ENCODE measurements at places on chromosomes 6 and 20. TPM values are rescaled to one million over a fixed set of nuclear protein-coding genes. Genes with fewer than 3 reads are reported as not detected.
A peak's percentile ranks its signal among the peaks of the same experiment; 100 is the strongest.

- DNase-seq: no peak
These were observed 228.1 kb upstream of the RAB32 start for GRCh38 chr6:146315381-146316174.

GRCh38 chr6:77019081-77019480 is 444.2 kb downstream of the HTR1B start:
- no peak for DNase-seq

DNA sequence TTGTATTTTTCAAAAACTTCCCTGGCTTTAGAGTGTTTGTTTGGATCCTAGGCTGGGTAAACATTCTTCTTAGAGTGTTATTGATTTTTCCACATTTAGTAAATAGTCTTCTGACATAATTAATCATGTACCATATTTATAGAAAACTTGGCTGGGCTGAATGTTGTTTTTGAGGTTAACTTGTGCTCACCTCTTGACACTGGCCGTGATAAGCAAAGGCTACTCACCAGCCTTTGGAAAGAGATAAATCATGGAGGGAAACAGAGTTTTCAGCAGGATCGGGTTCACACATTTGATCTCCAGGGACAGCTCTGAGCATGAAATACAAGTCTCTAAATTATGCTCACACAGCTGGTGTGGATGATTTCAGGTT is 6.2 kb upstream of the CD93 start:
- DNase-seq: no peak

DNA sequence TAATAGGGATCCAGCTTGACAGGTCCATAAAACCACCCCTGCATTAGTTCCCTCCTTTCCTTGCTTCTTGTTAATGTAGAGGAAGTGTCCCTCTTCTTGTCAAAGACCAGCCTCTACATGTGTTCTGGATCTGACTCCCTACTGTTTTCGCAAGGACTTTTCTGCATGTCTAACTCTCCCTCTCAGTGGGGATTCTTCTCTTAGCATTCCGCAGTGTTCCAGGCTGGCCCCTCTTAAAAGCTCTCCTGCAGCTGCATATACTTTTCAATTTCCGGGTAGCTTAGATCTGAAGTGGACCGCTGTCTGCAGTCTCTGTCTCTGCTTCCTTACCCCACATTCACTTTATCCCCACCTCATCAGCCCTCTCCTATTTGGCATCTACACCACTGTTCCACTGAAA is 96.1 kb upstream of the MAN1A1 start:
- no peak for DNase-seq

BPIFA1 gene
- not detected for total RNA-seq

GRCh38 chr20:58629215-58629580 is 21.9 kb upstream of the STX16 start:
- DNase-seq: no peak

DNA sequence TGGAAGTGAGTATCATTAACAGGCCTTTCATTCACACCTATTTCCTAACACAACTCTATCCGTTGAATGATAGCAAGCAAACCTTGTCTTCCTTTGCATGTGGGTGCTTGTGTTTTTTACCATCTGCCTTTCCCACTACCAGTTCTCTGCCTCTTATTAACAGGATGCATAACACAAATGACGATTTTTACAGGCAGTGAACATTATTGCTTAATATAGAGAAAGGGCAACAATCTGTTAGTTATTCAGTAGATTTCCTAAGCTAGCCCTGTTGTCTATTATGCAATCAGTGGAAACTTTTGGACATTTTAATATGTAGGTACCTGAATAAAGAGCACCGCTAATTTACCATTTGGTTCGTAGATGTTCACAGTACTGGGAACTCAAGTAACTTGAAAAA is 348.8 kb upstream of the PLCB4 start:
- no peak for DNase-seq

GRCh38 chr6:2780102-2780737 is 15.0 kb downstream of the WRNIP1 start:
- no peak for DNase-seq

ZNF391 gene
- total RNA-seq: 4.4 TPM

DNA sequence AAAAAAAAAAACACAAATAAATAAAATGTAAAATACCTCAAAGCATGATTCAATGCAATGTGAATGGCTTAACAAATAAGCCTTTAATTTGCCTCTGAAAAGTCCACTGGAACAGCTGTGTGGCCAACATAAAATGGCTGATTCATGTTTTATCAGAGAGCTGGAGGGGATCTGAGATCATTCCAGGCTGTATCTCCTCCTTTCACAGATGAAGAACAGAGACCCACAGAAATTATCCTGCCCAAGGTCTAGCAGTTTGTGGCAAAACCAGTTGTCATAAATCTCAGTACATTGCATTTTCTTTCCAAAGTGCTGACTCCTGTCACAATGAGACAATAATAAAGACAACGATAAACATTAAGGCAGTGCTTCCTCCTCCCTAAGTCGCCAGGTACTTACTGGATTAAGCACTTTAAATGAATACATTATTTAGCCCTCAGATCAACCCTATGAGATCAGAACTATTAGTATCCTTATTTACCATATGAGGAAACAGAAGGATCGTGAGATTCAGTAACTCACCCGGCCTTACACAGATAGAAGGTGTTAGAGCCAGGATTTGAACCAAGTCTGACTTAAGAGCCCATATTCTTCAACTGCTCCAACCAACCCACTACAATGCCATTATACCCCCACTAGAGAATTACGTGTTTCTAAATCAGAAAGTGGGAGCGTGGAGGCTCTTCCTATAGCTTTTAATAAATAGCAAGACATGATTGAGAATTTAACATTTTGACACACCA is 118.3 kb downstream of the KIF13A start:
- no peak for DNase-seq

GRCh38 chr6:156585859-156586258 is 191.3 kb upstream of the ARID1B start:
- DNase-seq: no peak

- no peak for DNase-seq
These were observed 41.9 kb upstream of the SUPT3H start for GRCh38 chr6:45419571-45420082.

PTPRT gene
- not detected for total RNA-seq

DNA sequence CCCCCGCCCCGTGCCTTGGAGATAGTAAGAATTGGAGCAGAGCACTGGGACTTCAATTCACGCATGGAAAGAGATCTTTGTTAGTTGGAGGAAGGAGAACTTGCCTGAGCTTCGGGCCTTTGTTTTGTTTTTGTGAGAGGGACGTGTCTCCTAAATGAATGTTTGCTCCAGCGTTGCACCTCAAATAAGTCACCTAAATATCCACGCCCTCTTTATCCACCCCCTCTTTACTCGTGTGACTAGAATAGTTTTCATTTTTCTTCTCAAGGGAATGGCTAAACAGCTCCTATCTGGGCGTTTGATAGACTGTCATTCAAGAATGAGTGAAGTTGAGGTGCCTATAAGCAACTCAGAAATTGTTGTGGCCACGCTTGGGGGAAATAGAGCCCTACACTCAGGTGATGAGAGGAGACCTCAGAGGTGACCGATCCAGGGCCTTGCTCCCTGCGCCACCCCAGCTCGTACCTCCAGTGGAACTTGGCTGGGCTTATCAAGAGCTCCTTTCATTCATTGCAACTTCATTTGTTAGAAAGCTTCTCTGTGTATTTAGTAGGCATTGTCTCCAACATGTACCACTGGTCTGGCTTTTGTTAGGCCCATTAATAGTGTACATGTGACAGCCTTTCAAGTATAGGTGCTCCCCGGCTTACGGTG is 861 bp downstream of the PCMTD2 start:
- DNase-seq: no peak

GRCh38 chr6:87281426-87281825 is 41.0 kb upstream of the SMIM8 start:
- DNase-seq: no peak

CTCFL gene
- 0.05 TPM for total RNA-seq

- DNase-seq: no peak
These were observed 121.8 kb downstream of the COL9A1 start for GRCh38 chr6:70180901-70181599.

- DNase-seq: no peak
These were observed 133.7 kb upstream of the HSF2 start for GRCh38 chr6:122265755-122266154.

DNA sequence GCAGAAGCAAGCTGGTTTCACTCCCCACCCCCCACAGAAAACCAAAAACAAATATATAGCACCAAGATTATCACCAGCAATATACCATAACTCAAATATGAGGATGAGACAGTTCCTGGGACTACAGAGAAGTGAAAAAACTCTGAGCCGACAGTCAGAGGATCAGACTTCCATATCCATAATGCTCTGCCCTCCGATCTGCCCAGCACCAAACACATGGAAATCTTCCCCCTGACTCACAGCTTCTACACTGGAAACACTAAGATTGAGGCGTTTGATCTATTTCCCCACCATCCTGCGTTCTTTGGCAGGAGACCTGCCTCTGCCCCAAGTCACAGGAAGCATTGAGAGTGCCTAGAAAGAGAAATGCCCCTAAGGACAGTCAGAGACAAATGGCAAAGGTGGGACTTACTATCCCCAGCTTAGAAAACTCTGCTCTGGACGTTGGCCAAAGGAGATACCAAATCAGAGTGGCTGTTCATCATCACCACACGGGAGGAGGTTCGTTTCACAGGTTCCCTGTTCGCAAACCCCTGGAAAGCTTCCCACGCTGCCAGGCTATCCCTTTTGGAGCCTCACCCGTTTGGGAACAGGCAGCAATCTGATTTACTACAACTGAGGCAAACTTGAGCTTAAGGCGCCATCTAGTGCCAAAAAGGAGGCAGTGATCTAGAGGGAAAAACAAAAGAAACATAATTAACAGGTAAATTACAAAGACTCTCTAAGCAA is 48.7 kb upstream of the SRSF6 start:
- peak; percentile 32 for DNase-seq

RING1 gene
- 33.7 TPM for total RNA-seq

DNA sequence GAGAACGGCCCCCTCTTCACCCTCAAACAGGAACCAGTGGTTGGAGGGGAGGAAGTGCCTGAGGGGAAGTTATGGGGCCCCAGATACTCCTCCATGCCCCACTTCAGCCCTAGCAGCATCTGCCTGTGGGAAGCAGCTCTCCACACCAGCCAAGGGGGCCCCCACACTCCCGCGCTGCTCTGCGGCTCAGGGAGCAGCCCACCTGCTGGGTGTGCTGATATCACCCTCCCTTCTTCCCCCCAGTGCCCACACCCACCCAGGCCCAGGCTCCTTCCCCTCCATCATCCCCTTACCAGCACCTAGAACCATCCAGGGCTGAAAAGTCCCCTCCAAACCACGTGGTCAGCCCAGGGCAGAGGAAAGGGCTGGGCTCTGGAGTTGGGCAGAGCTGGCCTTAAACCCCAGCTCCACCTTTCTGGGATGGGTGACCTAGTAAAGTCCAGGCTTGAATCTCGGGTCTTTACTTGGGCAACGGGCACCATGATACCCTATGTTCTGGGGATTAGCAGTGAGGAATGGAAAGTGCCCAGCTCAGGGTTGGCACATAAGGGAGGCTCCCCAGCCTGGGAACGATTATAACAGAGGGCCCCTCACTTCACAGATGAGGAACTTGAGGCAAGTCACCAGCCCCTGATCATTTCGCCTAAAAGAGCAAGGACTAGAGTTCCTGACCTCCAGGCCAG is 663 bp downstream of the LST1 start:
- DNase-seq: no peak

DNA sequence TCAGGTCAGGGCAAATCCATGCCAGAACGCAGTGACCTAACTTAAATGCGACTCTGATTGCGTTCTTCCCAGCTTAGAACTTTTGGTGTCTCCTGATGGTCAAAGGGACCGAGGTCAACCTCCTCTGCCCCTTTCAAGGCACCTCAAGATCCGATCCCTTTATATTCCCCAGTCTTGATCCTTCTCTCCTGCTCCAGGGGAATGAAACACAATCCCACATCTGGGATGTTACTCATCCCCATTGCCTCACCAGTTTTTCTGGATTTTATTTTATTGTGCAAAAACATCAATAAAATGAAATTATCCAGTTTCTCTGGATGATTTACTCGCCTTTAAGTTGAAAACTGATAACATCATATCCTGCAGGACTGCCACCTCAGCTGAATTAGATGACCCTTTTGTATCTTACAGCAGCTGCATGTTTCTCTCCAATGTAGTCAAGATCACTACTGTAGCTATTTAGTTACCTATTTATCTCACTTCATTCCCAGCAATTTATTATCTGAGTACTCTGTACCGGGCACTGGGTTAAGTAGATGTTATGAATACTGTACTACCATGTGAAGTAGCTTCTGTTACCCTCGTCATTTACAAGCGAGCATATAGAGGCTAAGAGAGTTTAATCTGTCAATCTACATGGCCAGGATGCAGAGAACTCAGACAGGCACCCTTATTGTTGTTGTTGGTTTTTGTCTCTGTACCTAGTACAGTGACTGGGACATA is 44.0 kb downstream of the IRAK1BP1 start:
- no peak for DNase-seq

DNA sequence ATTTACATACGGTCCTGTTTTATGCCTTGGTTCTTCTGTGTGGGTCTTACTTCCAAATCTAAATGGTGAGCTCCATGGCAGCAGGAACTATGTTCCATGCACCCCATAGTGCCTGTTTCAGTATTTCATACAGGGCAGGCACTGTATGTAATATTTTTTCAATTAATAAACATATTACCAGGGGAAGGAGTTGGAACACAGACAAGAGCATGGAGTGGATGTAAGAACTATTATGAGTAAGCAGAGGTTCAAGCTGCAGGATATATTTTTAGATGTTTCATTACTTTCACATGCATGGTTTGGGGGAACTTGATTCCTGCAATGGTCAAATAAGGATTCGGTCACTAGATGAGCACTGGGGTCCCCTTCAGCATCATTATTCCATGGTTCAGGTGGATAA is 108.3 kb downstream of the KIF13A start:
- DNase-seq: no peak

CTAGE9 gene
- total RNA-seq: 0.15 TPM

DNA sequence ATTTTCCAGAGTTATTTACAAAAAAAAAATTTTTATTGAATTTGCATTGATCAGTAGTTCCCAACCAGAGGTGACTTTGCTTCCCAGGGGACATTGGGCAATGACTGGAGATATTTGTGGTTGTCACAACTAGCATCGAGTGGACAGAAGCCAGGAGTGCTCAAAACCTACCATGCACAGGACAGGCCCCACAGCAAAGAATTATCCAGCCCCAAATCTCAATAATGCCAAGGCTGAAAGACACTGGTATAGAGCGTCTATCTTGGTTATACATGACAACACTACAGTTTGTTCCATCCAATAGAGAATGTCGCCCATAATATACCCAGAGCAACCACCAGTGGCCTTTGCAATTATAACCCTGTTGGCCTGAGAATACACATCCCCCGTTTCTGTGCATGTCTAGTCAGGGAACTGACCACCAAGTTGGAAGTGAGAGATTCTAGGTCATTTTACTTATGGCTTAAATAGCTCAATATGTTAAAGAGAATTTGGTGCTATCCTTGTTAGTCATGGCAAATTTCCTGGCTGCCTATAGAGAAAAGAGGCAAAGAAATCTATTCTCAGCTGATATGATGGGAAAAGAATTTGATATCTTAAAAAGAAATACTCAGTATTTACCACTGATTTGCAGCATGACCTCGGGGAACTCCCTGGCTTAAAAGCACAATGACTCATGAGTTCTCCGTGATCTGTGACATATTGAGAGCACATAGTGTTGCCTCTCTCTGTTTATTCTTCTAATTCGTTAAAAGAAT is 76.0 kb upstream of the ADTRP start:
- no peak for DNase-seq

GRCh38 chr20:23153696-23154341 is 67.7 kb upstream of the CD93 start:
- no peak for DNase-seq
